NCI-H1694 treated with DMSO at 0.1 percent for 48 hours (cell line): ENCODE measurements at places on chromosomes 2 and 18.

GRCh38 chr2:237558961-237559641, 7.3 kb upstream of the PRLH start:
- DNase-seq, result peak; percentile 73

DNA sequence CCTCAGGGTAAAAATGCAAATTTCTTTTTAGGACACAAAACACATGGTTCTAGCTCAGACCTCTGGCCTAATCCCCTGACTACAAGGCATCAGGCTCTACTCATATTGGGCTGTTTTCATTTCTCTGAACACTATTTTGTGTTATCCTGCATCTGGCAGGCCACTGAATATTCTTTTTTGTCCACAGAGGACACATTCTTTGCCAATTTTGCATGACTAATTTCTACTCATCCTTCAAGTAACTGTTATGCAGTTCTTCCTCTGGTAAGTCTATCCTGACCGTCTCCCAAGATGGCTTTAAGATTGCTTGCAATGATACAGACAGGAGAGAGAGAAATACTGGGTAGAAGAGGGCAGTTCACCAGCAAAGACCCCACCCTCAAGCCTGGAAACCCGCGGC, 107.6 kb upstream of the RGPD4 start:
- no peak for DNase-seq

DNA sequence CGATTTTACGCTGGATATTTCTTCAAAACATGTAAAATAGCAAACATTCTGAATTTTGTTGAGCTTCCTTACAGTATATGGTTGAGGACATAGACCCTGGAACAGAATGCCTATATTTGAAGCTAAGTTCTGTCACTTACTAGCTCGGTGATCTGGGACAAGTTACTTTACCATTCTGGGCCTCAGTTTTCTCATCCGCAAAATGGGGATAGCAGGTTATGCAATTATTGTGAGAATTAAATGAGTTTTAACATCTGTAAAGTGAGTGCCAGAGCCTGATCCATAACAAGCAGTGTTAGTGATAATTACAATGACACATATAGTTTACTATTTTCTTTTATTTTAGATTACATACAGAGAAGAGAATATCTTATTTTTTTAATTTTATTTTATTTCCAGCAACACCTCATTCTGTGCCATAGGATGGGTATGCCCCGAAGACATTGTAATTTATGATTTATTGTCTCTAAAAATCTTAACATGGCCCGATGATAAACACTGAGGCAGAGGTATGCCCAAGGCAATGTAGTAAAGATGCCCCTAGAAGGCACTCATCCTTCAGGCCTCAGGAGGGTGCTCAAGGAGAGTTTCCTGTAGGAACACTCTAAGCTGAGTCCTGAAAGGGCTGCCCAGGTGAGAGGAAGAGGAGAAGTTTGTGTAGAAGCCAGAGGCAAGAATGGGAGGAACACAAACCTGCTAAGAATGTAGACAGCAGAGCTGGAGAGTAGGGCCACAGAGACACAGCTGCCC, 250.9 kb downstream of the BCL11A start:
- no peak for DNase-seq

GRCh38 chr2:183984871-183985270, 613.5 kb upstream of the ZNF804A start:
- DNase-seq, result no peak

DNA sequence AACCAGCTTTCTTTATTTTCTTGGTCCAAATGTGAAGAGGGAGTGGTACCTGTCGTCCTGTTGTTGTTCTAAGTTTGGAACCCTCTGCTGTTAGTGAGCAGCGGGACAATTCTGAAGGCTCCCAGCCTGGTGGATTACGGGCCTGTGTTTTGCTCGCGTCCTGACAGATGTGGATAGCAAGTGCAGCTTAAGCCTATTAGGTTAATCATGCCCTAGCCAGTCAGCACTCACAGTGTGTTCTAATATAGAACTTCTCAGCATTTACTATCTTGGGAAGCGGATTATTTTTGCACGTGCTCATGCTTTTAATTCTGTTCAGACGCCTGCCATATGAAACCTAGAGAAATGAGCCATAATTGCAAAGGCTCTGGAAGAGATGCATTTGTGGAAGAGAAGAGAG, at the start of gene PCARE:
Gene PCARE, minus strand, starts transcription at position 113 of the 400 bp plus-strand sequence. CDS start 262 bp downstream, outside the sequence.
- no peak for DNase-seq

DNA sequence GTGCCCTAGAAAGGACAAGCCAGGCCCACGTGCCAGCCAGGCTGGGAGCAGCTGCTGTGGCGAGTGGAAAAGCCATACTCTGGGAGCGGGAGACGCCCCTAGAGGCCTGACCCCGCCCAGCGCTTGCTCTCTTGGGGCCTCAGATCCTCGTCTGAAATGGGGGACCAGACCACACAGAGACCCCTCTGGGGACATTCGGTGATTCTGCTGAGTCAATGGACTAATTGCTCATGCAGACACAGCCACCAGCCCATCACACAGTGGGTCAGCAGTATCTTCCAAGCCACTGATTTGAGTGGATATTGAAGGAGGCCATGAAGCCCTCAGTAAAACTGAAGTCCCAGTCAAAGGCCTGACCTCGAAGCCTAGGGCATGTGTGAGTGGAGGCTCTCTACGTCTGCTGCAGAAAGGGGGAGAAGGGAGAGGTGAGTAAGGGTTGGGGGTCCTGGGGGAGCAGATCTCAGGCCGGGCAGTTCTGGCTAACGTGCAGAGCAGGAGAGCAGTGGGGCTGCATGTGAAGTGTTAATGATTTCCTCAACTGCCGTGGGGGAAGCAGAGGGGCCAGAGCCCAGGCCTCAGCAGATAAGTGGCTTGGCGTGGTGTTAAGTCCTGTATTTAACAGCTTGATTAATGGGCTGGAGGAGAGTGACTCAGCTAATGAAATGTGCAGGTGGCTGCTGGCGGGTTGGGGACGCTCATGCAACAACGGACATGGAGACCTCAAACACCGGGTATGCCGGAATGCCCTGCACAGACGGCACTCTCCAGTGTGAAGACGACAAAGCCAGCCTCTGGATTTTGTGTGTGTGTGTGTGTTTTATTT, 104.4 kb upstream of the TWIST2 start:
- DNase-seq, result no peak

GRCh38 chr2:63819765-63820717, 21.7 kb upstream of the UGP2 start:
- no peak for DNase-seq

GRCh38 chr2:106195981-106196380, 1.9 kb upstream of the UXS1 start:
- no peak for DNase-seq

DNA sequence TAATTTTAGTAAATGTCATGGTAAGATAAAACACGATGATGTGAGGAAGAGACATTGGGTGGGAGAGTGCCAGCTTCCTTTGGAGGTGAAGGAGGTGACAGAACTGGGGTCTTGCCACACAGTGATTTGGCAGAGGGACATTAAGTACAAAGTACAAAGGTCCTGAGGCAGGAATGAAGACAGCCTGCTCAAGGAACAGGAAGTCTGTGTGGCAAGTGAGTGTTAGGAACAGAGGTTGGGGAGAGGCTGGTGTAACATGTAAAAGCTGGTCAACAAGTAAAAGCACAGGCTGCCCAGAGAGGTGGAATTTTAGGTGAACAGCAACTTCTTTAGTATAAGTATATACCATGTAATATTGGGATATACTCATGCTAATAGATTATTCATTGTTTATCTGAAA, 73.1 kb downstream of the INPP5D start:
- no peak for DNase-seq

DNA sequence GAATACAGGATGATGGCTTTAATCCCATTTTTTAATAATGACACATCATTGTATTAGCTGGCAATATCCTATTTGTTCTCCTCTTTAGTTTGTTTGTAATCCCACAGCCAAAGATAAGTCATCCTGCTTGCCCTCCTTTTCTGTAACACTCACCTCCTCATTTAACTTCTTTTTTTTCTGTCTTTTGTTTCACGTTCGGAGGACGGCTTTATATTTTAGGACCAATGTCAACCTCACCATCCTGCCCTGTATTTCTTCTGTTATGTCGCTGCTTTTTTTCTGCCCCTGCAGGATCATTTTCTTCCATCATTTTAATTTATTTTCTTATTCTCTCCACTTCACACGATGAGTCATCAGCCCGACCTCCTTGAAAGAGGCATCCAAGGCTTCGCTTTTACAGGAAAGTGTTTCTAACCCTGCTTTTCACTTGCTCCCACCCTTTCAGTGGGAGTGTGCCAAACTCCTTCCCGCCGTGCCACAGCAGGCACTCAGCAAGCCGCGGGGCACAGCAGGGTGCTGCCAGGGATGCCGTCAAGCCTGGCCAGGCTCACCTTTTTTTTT, 11.4 kb downstream of the RAB31 start:
- no peak for DNase-seq

DNA sequence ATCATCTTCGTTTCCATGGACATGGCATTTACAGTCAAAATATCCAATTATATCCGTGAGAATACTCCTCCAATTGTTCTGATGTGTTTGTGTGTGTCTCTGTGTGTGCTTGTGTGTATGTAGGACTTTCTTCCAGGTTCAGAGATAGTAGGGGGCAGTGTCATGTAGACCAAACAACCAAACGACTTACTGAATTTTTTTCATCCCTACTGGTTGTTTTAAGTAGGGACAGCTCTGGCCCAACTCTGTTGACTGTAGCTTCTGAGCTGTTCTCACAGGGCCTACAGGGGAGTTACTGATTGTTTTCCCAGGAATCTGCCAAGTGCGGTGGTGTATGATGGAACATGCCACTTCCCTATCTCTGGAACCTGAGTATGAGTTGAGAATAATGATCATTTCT, 69.6 kb downstream of the ETAA1 start:
- DNase-seq, result no peak

DNA sequence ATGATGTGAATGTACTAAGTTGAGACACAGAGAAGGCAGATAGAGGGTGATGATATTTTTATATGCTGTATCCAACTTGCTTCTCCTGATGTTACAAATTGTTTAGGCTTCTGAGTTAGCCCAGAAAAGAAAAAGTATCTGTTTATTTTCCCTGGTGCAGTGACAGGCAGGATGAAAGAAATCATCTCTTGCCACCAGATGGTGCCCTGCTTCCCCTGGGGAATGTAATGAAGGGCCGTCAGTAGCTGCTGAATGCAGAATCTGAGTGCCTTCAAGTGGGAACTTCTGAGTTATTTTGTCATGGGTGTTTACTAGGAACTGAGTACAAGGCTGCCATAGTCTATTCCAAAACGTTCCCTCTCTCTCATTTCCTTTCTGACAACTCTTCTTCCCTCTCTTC, 525.6 kb downstream of the MBD2 start:
- peak; percentile 66 for DNase-seq

DNA sequence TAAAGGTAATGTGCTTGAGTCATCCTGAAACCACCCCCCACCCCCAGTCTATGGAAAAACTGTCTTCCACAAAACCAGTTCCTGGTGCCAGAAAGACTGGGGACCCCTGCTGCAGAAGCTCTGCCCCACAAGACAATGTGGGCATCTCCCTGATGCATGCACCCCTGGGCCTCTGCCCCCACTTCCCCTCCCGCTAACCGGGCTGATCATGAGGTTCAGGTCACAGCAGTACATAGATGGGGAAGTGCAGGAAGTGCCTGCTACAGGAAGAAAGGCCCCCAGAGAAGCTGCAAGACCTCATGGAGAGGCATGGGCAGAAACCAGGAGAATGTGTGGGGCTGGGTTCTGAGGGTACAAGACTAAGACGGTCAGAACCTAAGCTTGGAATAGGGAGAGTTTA, 243.4 kb upstream of the ID2 start:
- DNase-seq, result no peak

DNA sequence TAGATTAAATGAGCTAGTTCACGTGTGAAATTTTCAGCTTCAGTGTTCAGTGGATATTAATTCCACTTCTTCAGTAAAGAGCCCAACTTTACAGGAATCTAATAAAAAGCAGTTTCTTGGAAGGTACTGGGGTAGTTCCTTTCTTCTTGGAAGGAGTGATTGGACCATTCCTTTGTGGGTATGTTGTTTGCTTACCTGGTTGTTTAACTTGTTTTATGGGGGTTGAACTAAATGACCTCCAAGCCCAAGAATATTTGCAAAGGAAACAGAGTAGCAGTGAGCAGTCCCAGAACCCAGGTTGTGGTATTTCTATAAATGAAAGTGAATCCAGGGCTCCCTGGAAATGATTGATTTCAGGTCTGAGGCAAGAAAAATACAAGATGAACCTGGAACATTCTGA, 31.4 kb downstream of the KCNJ13 start:
- DNase-seq, result no peak

DNA sequence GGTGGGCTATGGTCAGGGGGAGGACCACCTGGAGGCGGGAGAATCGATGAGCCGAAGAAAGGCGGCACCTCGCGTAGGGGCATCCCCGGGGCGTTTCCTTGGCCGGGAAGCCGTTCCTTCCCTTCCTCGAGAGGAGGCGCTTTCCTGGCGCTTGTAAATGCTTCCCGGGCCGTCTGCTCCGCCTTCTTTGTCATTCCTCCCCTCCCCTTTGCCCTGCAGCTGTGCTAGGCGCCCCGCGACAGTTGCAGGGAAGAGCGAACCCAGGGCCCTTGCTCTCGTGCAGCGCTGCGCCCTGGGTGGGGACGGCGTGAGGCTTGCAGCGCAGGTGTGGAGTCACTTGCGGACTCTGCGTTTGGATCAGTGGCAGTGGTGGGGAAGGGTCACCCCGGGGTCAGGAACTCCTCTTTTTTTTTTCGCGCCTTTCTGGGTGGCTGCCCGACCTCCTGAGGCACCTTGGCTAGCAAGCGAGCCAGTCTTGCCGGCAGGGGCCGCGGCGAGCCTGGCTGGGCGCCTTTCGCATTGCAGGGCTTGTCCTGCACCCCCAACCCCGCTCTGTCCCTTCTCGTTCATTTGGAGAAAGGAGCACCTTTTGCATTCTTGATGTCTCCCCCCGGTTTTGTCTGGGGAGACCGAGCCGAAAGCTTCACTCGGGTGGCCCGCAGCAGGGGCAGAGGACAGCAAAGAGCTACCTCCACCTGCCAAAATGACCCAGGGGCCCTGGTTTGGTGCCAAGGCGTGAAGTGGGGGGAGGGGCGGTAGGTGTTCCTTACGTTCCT, 858 bp downstream of the KCNS3 start:
- DNase-seq, result peak; percentile 97

DNA sequence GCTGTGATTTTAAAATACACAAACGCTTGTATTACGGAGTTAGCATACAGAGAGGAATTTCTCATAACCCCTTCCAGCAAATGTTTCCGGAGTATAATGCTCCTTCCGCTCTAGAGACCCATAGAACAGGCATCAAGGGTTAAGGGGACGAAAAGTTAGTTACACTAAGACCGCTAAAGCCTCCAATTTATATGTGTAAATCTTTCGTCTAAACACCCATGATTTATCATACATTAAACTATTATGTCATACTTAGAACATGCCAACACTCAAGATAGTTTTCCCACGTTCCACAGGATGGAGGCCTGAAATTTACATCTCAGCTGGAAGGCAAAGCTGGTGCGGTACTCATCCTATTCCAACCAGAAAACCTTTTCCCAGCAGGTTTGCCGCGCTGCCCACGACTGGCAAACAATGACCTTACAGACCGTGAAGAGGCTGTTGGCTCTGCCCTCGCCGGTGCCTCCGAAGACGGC, 650 bp downstream of the ORMDL1 start:
- DNase-seq, result peak; percentile 23

GRCh38 chr18:68448736-68449135, 266.2 kb downstream of the TMX3 start:
- no peak for DNase-seq

DNA sequence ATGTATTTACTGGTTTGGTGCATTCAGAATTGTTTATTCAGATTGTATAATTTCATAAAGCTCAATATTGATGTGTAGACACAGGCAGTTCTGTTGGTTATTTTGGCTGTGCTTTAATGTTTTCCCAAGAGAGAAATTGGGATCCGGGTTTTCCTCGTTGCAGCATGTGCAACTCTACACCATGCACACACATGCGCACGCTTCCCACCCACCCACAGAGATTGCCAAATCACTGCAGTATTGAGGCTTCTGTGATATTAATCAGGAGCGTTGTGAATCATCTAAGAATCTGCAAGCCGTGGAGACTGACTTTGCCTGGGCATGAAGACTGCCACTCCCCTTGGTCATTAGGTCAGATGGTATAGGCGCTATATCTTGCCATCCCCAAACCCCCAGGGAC, 571.5 kb downstream of the SLC4A3 start:
- DNase-seq, result no peak
